ENCODE measurements at places on chromosomes 3 and 15.

- DNase-seq: no peak
These were observed 103.6 kb upstream of the THSD4 start for GRCh38 chr15:71011503-71012155.

DNA sequence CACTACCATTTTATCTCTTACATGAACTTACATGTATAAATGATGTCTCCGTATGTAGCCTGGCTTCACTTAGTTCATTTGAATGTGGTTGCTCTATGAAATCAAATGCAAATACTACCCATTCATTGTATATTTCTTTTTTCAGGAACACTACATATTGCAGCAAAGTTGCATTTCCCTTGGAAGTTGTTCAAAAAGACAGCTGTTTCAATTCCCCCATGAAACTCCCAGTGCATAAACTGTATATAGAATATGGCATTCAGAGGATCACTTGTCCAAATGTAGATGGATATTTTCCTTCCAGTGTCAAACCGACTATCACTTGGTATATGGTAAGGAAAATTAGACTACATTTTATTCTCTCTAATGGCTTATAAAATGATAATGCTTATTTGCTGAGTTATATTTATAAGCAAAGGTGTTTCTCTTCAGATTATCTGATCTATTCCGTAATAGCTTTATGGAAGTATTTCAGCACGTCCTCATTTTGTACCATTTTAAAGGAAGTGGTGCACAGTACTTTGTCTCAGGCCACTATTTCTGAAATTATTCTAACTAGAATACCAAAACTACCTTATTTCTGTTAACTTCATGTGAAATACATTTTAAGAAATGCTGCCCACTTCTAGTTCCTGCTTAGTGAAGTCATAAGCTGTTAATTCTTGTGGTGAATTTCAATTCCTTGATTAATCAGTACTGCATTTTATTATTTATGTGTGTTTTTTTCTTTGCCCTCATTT, 95.1 kb downstream of the IL1RAP start:
- DNase-seq: no peak

DNA sequence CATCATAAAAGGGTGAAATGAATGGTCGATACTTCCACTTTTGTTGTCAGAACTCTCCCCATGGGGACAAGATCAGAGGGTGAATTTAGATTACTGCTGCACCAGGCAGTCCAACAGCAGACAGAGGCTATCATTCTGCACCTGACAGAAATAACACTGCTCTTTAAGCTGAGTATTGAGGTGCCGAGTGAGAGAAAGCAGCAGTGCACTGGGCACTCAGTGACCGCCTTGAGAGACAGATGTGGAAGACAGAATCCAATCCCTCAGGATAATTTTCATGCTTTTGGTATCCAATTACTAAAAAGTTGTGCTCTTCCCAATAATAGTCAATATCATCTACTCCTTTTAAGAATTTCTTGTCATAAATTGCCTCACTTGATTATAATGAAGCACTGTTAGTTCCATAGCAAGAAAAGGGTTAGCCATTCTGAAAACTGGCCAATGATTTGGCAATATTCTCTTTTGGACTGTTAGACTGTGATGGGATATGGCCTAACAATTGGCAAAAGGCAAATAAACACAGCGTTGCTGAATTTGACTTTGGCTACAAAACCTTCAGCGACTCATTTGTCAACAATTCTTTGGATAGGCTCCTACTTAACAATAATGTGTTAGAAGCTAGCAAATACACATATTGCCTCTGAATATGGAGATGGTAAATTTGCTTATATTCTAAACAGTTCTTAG, 5.5 kb downstream of the FGF7 start:
- no peak for DNase-seq

DNA sequence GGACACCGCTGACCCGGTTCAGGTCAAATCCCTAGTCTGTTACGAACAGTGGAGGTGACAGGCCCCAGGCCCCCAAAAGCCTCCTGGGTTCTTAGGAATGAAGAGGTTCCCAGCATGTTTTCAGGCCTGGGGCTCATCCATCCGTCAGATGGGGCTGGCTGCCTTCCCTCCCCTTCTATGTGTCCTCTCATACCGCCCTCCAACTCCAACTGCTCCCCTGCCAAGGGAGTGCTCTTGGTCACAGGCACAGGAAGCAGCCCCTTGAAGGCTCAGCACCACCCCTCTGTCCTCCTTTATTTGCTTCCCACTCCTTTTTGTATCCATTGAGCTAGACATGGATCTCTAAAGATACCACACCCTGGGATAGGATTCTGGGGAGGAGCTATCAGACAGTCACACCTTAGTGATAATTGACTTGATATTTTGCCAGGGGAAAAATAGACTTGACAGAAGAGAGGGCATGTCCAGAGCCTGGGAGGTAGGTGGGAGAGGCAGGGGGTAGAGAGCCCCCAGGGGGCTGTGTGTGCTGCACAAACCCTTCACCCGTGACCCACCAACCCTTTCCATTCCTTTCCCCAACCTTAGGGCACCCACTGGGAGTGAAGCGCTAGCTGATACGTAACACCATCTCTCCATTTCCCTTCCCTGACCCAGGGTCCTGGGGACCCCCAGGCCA, 10.7 kb upstream of the CSPG4 start:
- no peak for DNase-seq

DNA sequence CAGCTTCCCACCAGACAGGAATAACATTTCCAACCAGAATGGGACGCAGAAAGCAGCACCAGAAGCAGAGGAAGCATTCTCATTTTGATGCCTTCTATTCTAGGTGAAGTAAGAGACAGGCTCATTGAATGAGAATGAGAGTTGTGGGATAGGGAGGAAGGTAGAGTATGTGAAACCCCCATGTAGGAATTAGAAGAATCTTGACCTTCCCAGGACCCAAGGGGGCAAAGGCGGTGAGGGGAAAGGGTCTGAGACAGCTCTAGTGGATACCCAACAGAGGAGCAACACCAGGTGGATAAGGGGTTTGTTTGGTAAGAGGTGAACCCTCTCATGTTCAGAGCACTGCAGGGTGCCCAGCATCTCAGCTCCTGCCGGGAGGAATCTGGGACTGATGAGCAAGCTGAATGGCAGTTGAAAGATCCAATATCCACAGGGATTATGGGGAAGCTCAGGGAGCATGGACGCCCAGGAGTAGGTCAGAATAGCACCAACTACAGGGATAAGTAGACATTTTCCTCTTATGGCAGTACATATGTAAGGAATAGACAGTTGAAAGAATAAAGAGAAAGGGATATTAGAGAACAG, 77.0 kb downstream of the PLCL2 start:
- no peak for DNase-seq

DNA sequence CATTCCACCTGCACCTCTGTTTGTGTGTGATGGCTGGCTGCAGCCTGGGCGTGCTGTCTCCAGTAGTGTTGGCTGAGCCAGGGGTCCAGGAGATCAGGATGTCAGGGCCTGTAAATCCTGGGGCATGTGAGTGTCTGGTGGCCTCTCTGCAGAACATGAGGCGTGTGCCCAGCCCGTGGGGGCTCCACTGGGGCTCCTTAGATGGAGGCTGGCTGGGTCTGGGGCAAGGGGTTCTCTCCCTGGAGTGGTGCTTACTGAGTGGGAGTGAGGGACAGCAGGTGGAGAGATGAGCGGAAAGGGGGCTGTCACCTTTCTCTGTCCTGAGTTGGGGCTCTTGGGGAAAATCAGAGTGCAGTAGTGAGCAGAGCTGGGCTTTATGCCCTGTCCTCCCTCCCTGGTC, 152.2 kb downstream of the CHDH start:
- DNase-seq: no peak

DNA sequence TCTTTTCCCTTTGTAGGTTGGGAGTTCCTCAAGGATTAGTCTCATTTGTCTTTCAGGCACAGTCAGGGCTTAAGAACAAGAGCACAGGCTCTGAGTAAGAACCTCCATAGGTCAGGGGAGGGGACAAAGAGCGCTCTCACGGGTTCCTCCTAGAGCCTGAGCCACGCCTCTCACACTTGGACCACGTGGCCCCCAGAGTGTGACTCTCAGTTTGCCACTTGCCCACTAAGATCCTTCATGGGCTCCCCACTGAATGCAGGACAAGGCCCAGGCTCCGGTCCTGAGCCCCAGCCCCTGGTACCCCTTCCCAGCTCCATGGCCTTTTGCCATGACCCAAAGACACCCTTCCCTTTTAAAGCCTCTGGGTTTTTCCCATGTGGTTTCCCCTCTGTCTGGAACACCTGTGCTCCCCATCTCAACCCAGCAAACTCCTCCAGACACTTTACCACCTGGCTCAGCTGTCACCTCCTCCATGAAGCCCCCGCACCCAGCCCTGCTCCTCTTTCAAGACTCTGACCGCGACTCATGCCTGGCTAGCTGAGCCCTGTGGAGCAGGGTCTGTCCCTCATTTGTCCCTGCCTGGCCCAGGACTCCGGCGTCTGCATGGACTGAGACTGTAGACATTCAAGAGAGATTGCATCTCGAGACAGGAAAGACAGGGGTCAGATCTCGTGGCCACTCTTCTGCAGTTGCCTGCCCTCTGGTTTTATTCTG, 32.7 kb downstream of the IQSEC1 start:
- DNase-seq: peak; percentile 45

DNA sequence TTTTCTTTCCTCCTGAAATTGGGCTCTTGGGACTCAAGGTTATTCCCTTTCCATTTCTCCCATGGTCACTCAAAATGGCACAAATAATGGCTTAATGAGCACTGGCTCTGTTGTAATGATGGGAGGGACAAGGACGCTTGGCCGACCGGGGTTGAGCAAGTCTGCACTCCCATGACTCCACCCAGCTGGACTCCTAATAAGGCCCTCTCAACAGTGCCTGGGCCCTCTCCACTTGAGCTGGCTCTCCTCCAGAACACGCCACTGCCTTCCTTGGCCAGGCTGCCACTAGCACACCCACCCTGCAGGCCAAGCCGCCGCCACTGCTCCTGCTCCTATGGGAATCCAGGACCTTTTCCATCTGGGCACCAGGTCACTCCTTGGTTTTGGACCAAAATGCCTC, 42.3 kb downstream of the ADCY5 start:
- DNase-seq: no peak

DNA sequence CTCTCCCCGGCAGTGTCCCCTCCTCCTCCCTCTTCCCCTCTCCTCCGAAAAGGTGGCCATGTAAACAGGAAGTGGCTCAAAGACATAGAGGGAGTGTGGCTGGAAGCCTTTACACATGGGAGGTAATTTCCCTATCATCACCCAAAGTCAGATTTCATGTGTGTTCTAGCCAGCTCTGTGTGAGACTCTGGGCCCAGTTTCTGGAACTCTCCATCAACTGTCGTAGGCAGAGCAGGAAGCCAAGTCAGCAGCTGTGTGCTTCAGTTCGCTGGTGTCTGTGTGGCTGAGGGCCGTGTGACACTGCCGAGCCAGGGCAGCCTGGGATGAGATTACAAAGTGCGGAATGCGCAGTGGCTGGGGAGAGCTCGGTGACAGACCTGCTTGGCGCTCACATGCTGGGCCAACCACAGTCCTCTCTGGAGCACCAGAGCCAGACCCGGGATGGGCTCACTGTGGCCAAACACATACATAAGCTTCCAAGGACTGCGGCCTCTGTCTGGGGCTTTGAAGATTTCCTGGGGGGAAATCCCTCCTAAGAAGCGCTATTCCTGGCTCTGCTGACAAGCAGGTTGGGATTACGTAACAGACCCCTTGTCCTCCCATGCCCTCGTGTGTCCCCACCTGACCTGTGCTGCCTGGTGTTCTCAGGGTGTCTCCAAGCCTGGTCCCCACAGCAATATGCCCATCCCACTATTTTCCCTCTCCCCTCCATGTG, 50.7 kb downstream of the UMPS start:
- DNase-seq: no peak

DNA sequence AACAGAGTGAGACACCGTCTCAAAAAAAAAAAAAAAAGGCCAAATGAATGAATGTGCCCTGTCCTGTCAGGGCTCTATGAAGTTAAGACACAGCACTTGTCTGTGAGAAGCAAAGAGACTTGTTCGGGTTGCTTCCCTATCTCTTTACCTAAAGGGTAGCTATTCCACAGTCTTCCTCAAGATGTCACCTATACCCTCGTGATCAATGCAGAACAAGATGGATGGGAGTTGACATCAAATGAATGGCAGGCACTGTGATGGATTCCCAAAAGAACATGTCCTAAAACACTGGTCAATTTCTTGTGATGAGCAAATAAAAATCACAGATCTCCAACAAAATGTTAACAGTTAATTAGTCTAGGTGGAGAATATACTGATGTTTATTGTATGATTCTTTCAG, 9.5 kb downstream of the TADA3 start:
- no peak for DNase-seq

Measured in activated gamma-delta T cell treated with anti-CD3 and anti-CD28 coated beads, Interleukin-2, amount 50 U/mL, for 16 hours (primary cell).